ENCODE measurements at places on chromosomes 3 and 15. TPM values are rescaled to one million over a fixed set of nuclear protein-coding genes. Genes with fewer than 3 reads are reported as not detected.
A peak's percentile ranks its signal among the peaks of the same experiment; 100 is the strongest.

DNA sequence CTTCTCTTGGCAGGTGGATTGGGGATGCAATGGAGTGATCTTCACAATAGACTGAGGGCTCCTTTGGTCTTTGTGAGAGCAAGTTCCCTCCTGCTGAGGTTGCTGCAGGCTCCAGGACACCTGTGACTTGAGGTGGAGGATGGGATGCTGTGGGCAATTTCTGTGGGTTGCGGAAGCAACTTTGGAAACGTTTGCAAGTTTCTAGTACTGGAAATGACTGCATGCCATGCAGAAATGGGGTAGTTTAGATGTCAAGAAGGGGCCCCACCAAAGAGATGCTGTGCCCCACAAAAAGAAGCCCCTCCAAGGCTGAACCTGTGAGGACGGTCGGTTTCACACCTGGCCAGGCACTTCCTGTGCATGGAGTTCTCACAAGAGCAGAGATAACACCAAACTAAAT lies 80.4 kb upstream of the XCR1 start:
- no peak for DNase-seq

DNA sequence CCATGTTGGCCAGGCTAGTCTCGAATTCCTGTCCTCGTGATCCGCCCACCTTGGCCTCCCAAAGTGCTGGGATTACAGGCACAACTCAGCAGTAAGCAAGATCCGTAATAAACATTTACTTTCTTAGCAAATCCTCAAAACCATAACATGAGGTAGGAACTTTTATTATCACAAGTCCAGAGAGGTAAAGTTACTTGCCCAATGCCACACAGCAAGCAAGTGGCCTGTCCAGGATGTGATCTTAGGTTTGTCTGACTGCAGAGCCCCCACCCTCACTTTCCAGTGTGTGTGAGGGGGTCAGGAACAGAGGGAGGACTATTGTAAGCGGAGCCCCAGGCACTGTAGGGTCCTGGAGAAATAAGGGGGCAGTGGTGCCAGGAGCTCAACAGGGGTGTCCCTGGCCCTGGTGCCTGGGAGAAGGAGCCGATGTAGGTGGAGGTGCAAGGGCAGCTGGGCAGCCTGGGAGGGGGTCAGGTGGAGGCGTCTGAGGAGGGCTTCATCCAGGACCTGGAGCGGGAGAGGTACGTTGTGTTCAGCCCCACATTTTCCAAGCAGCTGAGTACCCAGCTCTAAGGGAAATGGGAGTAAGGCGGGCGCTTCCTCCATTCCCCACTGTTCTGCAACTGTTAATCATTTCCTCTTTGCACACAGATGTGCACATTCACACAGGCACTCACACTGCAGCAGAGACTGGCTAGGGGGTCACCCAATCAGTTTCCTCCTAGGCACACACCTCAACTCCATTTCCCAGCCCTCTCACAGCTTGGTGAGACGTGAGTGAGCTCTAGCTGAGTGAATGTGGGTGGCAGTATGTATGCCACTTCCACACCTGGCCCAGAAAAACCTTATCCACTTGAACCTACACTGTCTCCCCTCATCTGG lies 5.9 kb downstream of the RPUSD3 start:
- no peak for DNase-seq

Gene SSR3
- 341 TPM for total RNA-seq

Gene LRRIQ4
- not detected for total RNA-seq

Gene FGD5
- under 0.01 TPM for total RNA-seq

Gene CELF6
- total RNA-seq = not detected

Gene SLC51B
- total RNA-seq = not detected

Gene DAPK2
- 8.2 TPM for total RNA-seq

- DNase-seq = no peak
Observed at GRCh38 chr3:113034011-113034410, 43.2 kb downstream of the GTPBP8 start.

DNA sequence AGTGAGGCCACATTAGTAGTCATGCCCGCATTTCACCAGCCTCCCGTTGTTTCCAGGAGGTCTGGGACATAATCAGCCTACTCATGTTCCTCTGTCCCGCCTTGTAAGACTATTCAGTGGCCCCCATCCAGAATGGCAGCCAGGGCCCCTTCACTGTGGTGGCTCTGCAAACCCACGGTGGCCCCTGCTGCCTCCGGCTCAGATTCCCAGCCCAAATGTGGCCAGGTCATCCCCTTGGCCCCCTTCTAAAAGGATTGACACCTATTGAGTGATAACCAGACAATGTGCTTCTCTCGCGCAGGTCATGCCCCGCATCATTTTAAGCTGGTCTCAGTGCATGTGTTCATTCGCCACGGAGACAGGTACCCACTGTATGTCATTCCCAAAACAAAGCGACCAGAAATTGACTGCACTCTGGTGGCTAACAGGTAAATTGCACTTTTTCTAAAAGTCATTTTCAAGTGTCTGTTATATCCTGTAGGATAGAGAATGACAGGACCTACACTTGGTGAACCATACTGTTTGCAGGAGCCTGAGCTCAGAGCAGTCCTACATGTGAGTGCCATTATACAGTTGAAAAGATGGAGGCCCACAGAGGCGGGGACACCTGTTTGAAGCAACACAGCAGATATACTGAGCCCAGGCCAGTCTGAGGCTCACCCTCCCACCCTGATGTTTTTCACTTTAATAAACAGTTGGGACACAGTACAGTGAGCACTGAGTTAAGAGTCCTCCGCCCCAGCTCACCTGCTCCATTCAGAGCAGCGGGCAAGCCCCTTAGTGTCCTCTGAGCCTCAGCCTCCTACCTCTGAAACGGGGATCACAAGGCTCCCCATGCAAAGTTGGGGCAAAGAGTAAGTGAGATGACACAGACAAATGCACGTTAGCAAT lies 47.7 kb downstream of the PXYLP1 start:
- peak; percentile 27 for DNase-seq

GRCh38 chr3:44899683-44900367 lies 25.4 kb downstream of the TGM4 start:
- DNase-seq = no peak

- no peak for DNase-seq
Observed at GRCh38 chr3:126552688-126553283, 5.9 kb downstream of the C3orf22 start.

Gene CCR2
- total RNA-seq = not detected

Gene CCRL2
- total RNA-seq = 0.64 TPM

Gene TRAT1
- not detected for total RNA-seq

Gene ALDH1L1
- total RNA-seq = 3.9 TPM

Gene C3orf22
- not detected for total RNA-seq

Gene FGF7
- 369 TPM for total RNA-seq

DNA sequence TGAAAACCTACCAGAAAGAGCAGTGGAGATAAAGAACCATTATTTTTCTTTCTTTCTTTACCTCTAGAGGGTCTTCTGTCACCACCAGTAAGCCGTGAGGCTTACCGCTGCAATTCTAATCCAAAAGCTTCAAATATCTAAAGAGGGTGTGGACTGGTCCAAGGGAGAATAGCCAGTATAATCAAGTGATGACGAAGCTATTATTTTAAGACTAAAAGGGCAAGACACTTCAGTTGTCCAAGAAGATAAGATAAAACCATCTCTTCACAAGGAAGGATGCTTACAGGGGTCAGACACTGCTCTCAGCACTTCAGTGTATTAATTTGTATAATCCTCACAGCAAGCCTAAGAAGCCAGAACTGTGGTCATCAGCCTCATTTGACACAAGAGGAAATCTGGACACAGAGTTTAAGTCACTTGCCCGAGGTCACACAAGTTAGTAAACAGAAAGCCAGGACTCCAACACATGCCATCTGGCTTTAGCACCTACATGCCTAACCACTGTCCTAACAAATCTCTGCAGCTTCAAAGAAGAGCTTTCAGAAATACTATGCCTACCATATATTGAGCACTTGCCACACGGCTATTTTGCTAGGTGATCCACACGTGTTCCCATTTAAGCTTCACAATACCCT lies 14.6 kb downstream of the HDC start:
- DNase-seq = no peak

- DNase-seq = peak; percentile 99
Observed at GRCh38 chr3:141412087-141412935, 44.0 kb downstream of the ZBTB38 start.

Gene ARGFX
- not detected for total RNA-seq

Gene ZBED2
- total RNA-seq = not detected

Gene XCR1
- not detected for total RNA-seq

Gene RPL4
- 1,273 TPM for total RNA-seq

DNA sequence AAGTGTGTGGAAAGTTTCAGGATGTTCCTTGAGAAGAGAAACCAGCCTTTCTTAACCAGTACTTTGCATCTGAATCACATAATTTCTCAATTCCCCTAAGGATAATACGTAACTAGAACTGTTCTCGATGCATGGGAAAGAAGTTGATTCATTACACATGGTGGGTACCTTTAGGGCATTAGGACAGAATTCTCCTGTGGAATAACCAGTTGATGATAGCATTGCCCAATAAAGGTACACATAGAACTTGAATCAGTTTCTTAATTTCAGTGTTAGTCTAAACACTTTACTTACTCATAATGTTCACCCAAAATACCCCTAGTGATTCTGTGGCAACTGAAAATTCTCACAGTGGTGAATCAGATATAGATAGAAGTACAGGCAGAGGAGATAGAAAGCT lies 1030.9 kb downstream of the ROBO1 start:
- peak; percentile 11 for DNase-seq

DNA sequence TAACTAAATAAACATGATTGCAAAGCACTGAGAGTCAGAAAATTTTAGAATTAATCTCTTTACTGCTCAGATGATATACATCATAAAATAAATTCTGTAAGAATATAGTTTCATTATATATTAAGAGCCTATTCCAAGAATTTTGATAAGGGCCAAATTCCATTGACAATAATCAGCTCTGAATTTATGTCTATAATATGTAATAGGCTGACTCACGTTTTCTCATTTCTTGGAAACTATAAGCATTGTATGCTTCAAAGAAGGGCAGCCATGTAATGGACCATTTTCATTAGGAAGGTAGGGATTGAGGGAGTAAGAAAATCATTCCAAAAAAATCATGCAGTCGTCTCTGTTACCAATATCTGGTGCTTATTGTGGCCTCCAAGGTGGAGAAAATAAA lies 315.9 kb downstream of the ZIC4 start:
- DNase-seq = no peak

Gene DYNLT2B
- total RNA-seq = 7.1 TPM

Gene SERPINI2
- total RNA-seq = not detected

GRCh38 chr15:41480396-41481140 lies 13.1 kb upstream of the ITPKA start:
- no peak for DNase-seq

Gene MTMR10
- total RNA-seq = 25.4 TPM

Gene RCCD1
- total RNA-seq = 12.9 TPM

Gene DBR1
- total RNA-seq = 16.8 TPM

GRCh38 chr3:16357186-16358121 lies 92.4 kb downstream of the OXNAD1 start:
- no peak for DNase-seq

GRCh38 chr3:112751061-112751460 lies 95.6 kb downstream of the CD200R1L start:
- no peak for DNase-seq

GRCh38 chr3:118587037-118587741 lies 447.5 kb downstream of the IGSF11 start:
- no peak for DNase-seq

- peak; percentile 73 for DNase-seq
Observed at GRCh38 chr15:31326875-31327668, 437 bp downstream of the KLF13 start.

- DNase-seq = no peak
Observed at GRCh38 chr15:58564981-58565380, 133.2 kb downstream of the LIPC start.

DNA sequence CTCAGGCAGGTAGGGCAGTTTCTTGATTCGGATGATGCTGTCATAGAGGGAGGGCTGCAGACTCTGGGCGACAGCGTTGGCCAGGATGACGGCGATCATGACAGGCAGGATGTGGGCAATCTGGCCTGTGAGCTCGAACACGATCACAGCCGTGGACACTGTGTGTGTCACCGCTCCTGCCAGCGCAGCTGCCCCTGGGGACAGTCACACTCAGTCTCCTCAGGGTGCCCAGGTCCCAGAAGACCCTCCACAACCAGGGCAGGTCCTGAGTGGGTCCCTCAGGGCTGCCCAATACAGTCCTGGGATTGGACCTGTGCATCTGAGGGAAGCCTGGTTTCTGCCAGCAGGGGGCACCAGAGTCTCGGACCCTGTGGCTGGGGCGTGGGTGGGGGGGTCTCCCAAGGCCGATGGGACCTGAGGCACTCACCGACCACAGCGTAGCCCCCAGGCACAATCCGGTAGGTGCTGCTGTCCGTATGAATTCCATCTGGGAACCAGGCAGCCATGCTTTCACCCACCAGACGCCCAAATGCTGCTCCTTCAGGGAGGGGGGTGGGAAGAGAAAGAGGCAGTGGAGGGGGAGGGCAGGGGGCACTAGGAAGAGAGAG lies 7.2 kb downstream of the CLCN2 start:
- DNase-seq = no peak

Gene DUOXA1
- not detected for total RNA-seq

Gene C3orf85
- total RNA-seq = not detected

GRCh38 chr3:176920766-176921160 lies 276.5 kb downstream of the TBL1XR1 start:
- no peak for DNase-seq

DNA sequence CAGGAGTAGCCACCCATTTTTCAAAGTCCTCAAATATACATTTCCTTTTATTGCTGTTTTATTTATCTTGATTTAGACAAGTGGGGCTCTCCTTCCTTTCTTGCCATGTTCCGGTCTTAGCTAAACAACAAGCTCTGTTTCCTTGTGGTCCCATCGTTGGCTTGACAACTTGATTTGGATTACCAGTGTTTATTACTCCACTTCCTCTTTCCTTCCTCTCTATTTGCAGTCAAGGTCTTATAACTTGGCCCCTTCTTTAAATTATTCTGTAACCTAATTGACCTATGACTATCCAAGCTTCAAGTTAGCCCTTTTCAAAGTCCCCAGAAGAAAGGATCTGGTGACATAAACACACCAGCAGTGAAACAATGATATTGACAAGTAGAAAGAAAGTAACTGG lies 130.6 kb upstream of the STT3B start:
- DNase-seq = no peak

GRCh38 chr15:59828861-59829260 lies 139.7 kb upstream of the BNIP2 start:
- DNase-seq = no peak

GRCh38 chr15:73948982-73949381 lies 22.7 kb downstream of the LOXL1 start:
- DNase-seq = no peak

Gene PATL2
- 0.97 TPM for total RNA-seq

- DNase-seq = no peak
Observed at GRCh38 chr3:147914532-147914931, 505.4 kb downstream of the ZIC1 start.

Gene CCNB2
- 27.2 TPM for total RNA-seq

DNA sequence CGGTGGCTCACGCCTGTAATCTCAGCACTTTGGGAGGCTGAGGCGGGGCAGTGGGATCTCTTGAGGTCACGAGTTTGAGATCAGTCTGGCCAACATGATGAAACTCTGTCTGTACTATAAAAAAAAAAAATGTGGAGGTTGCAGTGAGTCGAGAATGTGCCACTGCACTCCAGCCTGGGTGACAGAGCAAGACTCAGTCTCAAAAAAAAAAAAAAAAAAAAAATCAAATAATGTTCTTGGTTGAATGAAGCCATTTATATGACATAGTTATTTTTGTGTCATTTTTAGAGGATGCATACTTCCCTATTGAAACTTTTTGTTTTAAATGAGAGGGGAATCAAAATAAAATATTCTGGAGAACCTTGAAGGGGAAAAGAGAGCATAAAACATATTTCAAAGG lies 3.1 kb downstream of the HMCES start:
- no peak for DNase-seq

Gene NEO1
- 38.3 TPM for total RNA-seq

- peak; percentile 79 for DNase-seq
Observed at GRCh38 chr3:102156426-102156825, 278.4 kb upstream of the ZPLD1 start.

GRCh38 chr3:24605511-24606028 lies 110.9 kb upstream of the THRB start:
- DNase-seq = no peak

All from fibroblast of villous mesenchyme (primary cell).